CD4-positive, alpha-beta T cell (primary cell): ENCODE measurements at places on chromosomes 12 and 14.

GRCh38 chr12:94152292-94153078 lies 4.1 kb downstream of the PLXNC1 start:
- DNase-seq, result no peak

GRCh38 chr12:131434208-131435125 lies 276.4 kb upstream of the SFSWAP start:
- no peak for DNase-seq

DNA sequence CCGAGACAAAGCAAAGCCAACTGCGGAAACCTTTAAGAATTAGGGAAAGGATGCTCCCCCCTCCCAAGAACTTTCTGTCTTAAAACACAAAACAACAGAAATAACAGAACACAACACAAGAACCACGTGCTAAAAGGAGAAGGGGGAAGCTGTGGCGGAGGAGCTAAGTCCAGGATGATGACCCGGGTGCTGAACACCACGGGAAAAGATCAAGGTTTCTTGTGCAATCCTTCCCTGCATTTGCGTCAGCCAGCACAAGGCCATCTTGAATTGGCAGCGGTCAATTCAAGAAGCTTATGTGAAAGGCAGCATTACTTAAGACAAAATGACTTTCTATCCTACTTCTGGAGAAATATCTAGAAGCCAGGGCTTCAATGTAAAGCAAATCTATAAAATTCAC lies 11.0 kb upstream of the CREBL2 start:
- DNase-seq, result no peak

GRCh38 chr12:13799574-13799973 lies 181.8 kb downstream of the GRIN2B start:
- DNase-seq, result no peak

GRCh38 chr12:3571724-3572123 lies 80.7 kb downstream of the PRMT8 start:
- DNase-seq, result no peak

DNA sequence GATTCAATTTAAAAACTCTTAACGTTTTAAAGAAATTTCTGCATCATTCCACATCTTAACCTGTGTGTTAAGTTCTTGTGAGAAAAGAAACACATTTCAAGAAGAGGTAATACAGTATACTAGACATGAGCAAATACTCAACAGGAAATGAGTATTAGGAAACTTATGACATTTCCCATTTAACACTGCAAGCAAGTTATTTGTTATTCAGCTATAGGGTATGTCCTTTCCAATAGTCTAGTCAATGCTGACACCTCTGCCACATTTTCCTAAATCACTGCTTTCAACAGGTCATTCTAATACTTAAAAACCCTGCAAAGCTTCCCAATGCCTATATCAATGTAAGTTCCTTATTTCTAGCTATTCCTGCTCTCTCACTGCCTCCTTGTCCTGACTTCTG lies 93.1 kb downstream of the DDHD1 start:
- DNase-seq, result no peak

- DNase-seq, result no peak
These were observed 52.6 kb downstream of the DYRK2 start for GRCh38 chr12:67701121-67701520.

DNA sequence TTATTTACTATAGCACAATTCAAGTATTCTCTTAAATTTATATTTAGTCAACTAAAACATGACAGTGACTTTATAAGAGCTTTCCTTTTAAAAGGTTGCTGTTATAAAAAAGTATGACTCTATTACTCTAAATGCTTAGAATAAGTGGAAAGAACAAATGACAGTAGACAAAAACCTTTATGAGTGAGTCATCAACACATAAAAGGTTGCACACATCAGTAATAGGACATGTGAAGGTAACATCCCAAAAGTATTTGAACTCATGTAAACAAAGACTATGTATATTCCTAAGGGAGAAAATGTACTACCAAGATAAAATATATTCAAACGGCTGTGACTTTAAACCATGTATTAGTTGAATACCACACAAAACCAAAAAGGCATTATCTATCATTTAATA lies 98.8 kb downstream of the PAWR start:
- no peak for DNase-seq

- DNase-seq, result peak; percentile 45
These were observed at the start of gene ZBTB42 for GRCh38 chr14:104800771-104801519. Gene ZBTB42 (plus strand): TSS chr14:104801101. CDS start chr14:104801198, 97 bp downstream.

DNA sequence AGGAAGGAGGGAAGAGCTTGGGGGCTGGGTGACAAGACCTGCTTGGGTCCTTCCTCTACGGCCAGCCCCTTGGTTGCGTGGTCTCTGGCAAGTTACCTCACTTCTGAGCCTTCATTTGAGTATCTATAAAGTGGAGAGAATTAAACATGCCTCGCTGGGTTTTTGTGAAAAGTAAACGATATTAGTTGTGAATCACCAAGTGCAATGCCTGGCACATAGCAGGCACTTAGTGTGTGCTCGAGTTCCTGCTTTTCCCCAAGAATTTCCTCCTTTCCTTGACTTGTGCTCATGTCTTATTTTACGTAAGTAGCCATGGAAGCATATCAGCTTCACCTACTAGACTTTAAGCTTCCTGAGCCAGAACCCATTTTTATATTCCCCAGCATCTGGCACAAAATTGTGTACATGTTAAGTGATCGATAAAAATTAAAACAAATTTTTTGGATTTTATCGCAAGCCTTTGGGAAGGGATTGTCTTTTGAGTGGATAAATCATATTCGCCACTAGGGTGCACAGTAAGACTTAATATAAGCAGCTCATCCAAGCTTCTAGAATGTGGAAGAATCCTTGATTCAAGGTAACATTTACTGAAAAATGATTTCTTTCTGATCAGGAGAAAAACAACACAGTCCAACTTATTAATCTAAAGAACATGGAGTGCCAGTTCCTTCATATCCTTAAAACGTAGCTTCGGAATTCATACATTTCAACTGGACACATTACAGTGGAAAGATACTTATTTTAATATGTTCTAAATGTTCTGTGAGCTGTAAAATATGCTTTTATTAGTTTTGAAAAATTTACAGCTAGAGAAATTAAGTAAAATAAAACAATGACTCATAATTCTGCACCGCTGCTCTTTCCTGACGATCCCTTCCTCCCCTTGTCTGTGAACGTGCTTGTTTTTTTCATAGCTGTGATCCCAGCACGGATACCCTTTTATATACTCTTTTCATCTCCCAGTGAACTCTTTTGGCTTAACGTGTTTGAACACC lies 62.0 kb downstream of the SLC25A47 start:
- no peak for DNase-seq

GRCh38 chr12:118356809-118357256 lies 15.9 kb downstream of the TAOK3 start:
- DNase-seq, result no peak

- DNase-seq, result no peak
These were observed 36.4 kb upstream of the EML1 start for GRCh38 chr14:99756796-99757195.

DNA sequence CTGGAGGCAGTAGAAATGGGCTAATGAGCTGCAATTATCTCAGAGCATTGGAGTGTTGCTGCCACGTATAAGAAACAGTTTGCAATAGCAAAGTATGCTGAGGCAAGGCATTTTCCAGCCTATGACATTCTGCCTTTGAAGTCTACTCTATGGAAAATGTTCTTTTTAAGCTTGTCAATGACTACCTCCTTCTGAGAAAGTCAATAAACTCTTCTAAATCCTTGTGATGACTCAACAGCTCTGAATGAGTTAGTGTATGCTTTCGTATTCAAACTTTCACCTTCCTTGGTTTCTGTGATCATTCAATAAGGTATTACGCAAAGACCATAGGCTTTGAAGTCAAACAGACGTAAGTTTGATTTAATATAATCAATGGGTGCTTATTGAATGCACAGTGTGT lies 111.2 kb downstream of the CAPZA3 start:
- DNase-seq, result no peak

- no peak for DNase-seq
These were observed 13.3 kb downstream of the IL22 start for GRCh38 chr12:68240079-68240478.

GRCh38 chr14:68828698-68829097 lies 35.8 kb upstream of the ZFP36L1 start:
- DNase-seq, result no peak
